Anterior cingulate cortex (tissue), 58 donors: ENCODE measurements at places on chromosomes 6 and 20.

GRCh38 chr6:73898599-73898998 is 202.6 kb downstream of the CD109 start:
- DNase-seq, result no peak

- DNase-seq, result no peak
Observed at GRCh38 chr20:16514140-16514539, 59.1 kb downstream of the KIF16B start.

GRCh38 chr6:4402477-4402976 is 267.2 kb upstream of the ECI2 start:
- no peak for DNase-seq

GRCh38 chr6:3596766-3597165 is 139.9 kb upstream of the SLC22A23 start:
- no peak for DNase-seq

DNA sequence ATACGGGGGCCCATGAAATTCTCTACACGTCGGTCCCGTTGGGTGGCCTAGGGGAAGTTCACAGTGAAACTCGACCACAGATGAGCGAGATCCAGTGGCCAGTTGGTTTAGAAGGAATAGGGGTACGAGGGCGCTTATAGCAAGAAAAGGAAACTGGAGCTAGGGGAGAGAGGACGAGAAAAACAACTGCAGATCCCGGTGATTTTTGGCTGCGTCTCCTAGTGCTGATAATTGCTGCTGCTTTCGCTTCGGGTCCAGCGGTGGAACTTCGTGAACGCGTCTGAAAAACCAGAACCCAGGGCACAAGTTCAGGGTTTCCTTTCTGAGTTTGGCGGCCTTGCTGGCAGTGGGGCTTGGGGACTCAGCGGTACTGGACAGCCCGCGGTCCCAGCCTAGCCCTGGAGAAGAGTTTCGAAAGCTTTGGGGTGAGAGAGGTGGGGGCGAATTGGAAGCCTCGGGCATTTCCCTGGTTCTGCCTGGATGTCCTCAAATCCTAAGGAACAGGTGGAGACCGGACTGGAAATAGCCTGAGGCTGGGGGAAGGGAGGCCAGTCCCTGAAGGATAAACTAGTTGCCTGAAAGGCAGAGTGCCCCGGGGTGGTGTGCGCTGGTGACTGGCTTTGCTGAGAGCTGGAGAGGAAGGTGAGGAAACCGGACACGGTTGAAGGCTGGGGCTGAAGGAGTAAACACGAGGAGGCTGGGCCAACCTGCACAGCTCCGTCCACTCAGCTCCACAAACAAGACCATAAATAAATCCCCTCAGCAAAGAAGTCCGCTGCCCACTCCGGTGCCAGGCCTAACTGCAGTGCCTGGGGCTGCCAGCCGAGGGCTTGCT is 793 bp downstream of the GMPR start:
- peak; percentile 40 for DNase-seq

GRCh38 chr6:43871284-43871683 is 101.3 kb downstream of the VEGFA start:
- no peak for DNase-seq

- DNase-seq, result no peak
Observed at GRCh38 chr20:8066662-8067061, 47.1 kb upstream of the TMX4 start.

DNA sequence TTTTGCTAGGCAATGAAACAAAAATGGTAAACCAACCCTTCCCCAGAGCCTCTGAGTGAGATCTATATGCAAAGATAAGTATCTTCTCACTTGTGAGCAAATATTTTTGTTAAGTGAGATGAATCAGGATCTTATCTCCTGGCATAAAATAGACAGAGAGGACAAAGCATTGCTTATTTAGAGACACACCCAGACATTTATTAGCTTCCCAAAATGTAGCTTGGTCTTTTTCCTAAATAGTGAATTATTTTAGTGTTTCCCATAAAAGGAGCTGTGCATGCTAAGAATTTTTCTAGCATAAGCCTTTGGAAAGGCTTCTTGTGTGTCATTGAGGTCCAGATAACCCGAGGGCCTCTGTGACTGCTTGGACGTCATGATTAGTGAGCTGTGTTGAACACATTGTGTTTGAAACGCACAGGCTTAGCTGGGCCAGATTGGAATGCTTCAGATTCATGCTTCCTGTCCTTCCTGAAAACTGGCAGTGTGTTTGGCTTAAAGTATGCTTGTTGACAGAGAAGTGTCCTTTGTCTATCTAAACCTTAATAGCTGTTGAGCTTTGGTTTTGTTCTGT is 16.5 kb downstream of the MTHFD1L start:
- no peak for DNase-seq

GRCh38 chr6:1792989-1793388 is 183.3 kb downstream of the FOXC1 start:
- no peak for DNase-seq

- DNase-seq, result no peak
Observed at GRCh38 chr6:65706436-65706835, 590 bp downstream of the EYS start.

DNA sequence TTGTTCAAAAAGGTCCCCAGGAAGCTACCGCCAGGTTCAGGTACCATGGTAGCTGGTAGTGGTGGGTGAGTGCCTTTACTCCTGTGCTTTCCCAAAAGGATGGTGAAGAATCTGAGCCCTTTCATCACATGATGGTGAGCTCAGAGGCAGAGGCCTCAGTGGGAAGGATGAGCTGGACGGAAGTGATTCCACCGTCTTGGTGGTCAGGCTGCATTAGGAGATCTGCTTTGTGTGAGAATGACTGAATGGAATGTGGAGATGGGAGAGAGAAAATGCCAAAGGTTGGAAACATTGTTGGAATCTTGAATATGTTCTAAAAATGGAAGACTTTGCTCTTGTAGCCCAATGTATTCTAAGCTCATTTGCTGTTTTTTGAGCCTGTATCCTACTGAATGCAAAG is 108.1 kb upstream of the SCP2D1 start:
- DNase-seq, result no peak

DNA sequence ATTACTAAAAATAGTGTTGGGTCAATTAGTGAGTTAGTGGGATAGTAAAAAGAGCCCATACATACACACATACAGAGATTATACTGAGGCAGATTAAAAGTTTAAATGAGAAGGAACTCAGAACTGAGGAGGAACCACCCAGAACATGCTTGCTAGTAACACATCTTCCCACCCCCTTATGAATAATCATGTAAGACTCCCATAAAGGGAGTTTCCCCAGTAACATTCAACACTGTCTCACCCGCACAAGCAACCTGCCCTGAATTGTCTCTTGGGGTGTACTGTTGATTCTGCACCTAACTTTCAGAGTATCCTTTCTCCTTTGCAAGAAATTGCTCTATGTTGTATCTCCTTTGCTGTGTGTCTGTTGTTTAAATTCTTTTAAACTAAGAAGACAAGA is 11.1 kb upstream of the HLA-DQB2 start:
- DNase-seq, result no peak

- no peak for DNase-seq
Observed at GRCh38 chr6:26354162-26354561, 10.8 kb upstream of the BTN3A2 start.

- DNase-seq, result no peak
Observed at GRCh38 chr6:41075651-41076626, 3.2 kb downstream of the NFYA start.

DNA sequence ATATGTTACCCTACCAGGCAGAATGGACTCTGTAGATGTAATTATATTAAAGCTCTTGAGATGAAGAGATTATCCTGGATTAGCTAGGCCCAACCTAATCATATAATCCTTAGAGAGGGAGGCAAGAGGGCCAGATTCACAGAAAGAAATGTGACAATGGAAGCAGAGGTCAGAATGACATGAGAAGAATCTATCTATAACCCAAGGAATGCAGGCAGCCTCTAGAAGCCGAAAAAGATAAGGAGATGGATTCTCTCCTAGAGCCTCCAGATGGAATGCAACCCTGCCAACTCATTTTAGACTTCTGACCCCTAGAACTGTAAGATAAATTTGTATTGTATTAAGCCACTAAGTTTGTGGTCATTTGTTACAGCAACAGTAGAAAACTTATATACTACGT is 12.3 kb downstream of the PXT1 start:
- DNase-seq, result no peak

DNA sequence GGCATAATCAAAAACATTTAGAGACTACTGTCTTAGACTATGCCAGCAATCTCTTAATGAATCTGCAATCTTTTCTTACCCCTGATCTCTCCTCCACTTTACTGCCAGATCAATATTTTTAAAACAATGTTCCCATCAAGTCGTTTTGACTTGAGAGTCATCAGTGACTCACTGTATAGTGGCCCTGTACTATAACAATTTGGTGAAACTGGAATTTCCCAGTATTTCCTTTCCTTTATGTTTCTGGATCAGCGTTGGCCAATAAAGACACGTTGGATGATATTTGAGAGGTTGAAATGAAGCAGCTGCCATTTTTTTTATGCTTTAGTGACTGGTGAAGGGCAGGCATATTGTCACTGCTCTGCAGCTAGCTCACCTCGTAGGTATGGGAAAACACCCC is 10.1 kb upstream of the SMIM13 start:
- DNase-seq, result no peak

DNA sequence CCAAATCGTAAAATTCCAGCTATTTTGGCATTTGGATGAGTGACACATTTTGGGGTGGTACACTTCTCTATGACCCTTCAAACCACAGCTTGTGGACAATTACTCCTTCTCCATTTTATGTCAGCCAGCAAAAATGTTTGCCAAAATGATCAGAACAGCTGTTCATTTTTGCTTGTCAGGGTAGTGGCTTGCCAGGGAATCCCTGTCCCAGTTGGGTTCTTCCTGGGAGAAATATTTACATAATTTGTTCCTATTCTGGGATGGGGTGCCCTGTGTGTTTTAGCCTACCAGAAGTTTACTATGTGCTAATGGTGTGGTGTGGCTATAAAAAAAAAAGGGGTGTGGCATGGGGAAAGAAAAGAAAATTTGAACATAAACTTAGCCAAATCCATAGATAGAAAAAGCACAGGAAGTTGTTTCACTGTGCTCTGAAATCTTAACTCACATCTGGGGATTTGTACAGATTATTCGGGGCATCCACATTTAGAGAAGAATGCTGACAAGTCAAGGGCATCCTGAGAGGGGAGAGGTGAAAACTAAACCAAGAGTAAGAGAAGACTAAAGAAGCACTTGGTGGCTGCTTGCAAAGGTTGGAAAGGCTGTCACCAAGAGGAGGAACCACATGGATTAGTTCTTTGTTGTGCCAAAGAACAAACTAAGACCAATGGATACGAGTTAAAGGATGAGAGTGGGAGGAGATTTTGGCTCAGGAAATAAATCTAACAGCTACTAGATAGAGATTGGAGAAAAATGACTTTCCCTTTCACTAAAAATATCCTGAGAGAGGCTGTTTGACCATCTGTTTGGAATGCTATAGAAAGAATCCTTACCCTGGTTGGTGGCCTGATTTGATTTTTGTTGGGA is 55.2 kb upstream of the RBM24 start:
- DNase-seq, result no peak

GRCh38 chr6:122772724-122773415 is 6.6 kb upstream of the FABP7 start:
- DNase-seq, result no peak

GRCh38 chr6:26217714-26218075 is 130.5 kb downstream of the HFE start:
- DNase-seq, result no peak

- DNase-seq, result no peak
Observed at GRCh38 chr6:100905067-100905466, 23.9 kb upstream of the ASCC3 start.

- DNase-seq, result no peak
Observed at GRCh38 chr20:24960861-24961260, 11.8 kb downstream of the CST7 start.

DNA sequence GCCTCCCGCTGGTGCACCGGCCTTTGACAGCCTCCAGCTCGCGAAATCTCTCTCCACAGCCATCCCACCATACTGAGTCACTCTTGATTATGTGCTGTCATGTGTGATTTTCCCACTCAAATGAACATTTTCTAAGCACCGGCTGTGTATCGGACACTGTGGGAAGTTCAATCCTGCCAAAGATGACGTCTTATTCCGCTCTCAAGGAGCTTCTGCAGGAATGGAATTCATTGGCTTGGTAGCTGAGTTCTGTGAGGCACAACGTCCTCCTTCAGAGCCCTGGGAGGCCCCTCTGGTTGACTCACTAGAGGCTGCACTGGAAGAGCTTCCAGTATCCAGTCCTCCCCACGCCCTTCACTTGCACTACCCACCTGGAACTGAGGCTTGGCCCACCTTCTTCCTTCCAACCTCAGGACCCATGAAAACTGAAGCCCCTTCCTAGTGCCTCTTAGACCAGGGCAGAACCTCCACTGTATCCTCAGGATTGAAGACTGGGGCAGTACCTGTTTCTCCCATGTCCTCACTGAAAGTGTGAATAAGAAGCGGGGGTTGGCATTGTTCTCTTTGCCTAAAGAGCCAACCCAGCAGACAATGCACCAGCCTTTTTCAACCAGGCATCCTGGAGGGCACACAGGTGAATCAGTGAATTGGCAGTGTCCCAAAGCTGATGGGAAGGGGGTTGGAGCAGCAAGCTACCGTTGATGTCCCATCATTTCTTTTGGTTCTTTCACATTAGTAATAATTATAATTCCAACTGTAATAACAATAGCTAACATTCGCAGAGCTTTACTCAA is 1.7 kb downstream of the UNC5CL start:
- DNase-seq, result no peak

- no peak for DNase-seq
Observed at GRCh38 chr20:33108661-33109060, 29.2 kb downstream of the BPIFB4 start.

GRCh38 chr6:33994472-33995308 is 151.2 kb downstream of the GRM4 start:
- no peak for DNase-seq

DNA sequence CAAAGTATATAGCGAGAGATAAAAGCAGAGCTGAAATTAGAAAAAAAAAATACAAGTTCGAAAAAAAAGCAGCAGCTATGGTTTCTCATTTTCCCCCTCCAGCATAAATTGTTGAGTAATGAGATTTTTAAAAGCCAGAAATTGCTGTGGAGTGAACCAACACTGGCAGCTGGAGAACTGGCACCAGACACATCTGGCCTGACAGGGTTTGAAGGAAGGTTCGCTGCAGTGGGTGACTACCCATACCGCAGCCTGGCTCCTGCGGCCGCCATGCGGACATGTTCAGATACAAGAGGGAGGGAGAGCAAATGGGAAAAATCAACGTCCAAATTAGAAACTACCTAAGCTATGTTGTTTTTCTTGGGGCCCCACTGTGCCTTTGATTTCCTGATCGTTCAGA is 3.3 kb downstream of the APCDD1L start:
- no peak for DNase-seq

GRCh38 chr6:141024526-141024925 is 1108.2 kb upstream of the GJE1 start:
- no peak for DNase-seq

DNA sequence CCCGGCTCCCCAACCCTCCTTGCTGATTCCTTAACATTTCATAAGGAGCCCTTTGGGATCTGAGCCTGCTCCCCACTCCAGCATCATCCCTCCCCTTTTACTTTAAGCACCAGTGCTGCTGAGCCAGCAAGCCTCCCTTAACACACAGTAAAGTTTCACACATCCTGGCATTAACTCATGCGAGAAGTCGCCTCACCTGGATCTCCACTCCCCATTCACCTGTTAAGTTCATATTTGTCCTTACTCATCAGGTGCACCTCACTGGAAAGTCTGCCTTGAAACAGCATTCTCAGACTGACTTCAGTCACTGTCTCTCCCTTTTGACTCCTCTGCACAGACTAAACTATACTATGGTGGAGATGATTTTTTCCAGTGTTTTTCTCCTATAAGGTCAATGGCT is 47.8 kb upstream of the MAP7 start:
- no peak for DNase-seq
